ENCODE measurements at places on chromosomes 6 and 20. TPM values are rescaled to one million over a fixed set of nuclear protein-coding genes. Genes with fewer than 3 reads are reported as not detected.

Gene RUNX2
- not detected for total RNA-seq

Gene PGC
- total RNA-seq = 225 TPM

Gene SIM1
- not detected for total RNA-seq

Gene CCN2
- total RNA-seq = 34.7 TPM

Gene VSX1
- not detected for total RNA-seq

Gene HSPA12B
- not detected for total RNA-seq

Gene NHSL1
- total RNA-seq = 59.5 TPM

Gene ZBTB46
- total RNA-seq = 10.9 TPM

Gene SRMS
- total RNA-seq = not detected

Gene COL9A3
- total RNA-seq = 53.3 TPM

Gene SLC12A5
- 5.3 TPM for total RNA-seq

Gene NQO2
- 56.5 TPM for total RNA-seq

Gene CYP21A2
- total RNA-seq = 1.5 TPM

Gene NCR2
- not detected for total RNA-seq

Gene IPCEF1
- not detected for total RNA-seq

Gene MYL9
- 2.7 TPM for total RNA-seq

Gene MEP1A
- 0.10 TPM for total RNA-seq

Gene SLC2A10
- total RNA-seq = 16.0 TPM

Gene CRISP2
- total RNA-seq = not detected

Gene CPNE5
- not detected for total RNA-seq

Measured in HepG2 (cell line).